ENCODE measurements at places on chromosomes 16 and 17.

DNA sequence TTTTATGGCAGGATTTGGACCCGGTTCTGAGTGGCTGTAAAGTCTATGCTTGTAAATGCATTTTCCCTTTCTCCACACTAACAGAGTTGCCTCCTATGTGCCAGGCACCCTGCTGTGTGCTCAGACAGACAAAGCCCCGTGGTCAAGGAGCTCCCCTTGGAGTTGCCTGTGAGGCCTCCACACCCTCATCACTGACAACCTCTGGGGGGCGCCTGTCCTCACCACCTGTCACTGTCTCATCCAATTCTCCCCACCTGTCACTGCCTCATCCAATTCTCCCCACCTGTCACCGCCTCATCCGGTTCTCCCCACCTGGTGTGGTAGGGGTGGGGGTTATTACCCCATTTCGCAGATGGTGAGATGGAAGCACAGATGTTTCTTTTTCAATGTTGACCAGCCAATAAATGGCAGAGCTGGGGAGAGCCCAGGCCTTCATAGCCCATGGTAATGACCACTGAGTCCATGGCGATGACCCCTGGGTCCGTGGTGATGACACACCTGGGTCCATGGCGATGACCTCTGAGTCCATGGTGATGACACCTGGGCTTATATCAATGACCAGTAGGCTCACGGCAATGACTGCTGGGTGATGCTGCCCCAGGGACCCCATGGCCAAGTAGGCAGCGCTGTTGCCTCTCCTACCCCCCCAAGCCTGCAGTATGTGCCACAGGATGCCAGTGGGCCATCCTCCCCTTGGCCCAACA, 150.1 kb downstream of the IRF8 start:
- DNase-seq, result no peak

GRCh38 chr17:79518585-79519523, 92.0 kb downstream of the RBFOX3 start:
- no peak for DNase-seq

- DNase-seq, result no peak
Observed at GRCh38 chr16:26765087-26765486, 301.6 kb upstream of the C16orf82 start.

DNA sequence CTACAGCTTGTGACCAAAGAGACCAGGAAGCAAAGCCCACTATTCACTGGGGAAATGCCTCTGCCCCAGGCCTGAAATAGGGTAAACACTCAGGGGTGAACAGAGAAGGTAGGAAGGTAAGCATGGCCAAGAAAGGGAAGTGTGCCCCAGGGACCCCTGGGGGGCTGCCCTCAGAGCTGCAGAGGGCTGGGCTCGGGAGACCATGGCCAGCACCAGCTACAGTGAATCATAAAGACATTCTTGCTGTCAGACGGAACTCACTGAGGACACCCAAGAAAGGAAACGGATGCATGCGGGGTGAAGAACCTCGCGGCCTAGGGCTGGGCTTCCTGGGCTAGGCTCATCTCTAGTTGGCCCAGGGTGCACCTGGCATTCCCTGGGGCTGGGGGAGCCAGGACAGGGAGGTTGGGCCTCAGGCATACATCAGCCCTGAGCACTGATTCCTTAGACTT, 9.6 kb downstream of the HIC1 start:
- DNase-seq, result no peak

DNA sequence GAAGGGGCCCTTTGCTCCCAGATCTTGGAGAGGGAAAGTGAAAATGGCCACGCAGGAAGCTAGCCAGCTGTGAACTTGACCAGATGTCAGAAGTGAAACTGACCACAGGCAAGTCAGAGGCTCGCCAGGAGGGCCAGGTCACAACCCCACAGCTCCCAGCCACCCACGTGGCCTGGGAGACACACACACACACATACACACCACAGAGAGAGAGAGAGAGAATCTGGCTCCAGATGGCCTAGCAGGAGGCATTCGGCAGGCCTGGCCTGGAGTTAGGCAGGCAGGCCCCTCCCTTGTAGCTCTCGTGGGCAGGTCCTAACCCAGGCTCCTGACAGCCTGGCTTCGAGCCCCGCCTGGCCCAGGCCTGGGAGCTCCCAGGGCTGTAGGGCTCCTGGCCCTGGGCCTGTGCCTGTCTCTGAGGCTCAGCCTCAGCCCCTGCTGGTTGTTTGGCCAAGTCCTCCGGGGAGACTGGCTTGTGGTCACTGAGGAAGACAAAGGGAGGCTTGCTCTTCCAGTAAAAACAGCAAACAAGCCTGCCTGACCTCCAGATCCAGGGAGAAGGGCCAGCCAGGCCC, 20.2 kb downstream of the NGFR start:
- DNase-seq, result peak; percentile 95

DNA sequence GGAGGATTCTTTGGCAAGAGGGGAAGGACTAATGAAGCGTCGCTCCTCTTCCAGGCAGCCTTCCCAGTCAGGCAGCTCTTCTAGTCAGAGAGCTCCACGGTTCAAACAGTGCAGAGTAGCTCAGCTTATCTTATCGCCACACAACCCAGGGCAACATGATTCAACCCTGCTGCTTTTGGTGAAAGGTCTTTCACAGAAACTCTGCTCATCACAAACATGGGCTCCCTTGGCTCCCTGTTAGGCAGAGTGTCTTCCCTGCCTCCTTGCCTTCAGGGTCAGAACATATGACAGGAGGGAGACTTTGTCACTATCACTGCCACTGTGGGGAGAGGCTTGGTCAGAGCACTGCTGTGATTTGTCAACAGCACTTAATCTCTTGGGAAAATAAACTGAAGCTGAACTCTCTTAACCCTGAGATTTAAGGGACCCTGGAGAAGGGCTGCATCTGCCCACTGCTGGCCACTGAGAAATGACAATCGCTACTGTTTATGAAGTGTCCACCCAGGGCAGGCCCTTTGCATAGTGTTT, 6.9 kb upstream of the SLC13A2 start:
- no peak for DNase-seq

- no peak for DNase-seq
Observed at GRCh38 chr16:28534542-28535373, 4.0 kb downstream of the NUPR1 start.

DNA sequence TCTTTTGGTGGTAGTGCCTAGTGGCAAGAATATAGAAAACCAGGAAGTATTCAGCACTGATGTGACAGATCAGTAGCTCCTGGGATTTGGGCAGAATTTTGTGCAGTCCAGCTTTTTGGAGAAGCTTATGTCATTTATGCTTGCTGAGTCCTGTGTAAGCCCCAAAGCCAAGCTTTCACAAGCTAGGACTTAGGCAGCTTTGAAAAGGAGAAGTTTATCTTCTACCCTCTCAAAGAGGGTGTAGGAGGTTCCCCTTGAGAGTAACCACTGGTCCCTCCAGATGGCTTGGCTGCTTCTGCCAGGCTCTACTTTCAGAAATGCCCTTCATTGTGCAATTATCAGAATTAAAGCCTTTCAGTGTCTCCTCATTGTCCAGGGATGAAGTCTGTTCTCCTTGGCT, 78.8 kb downstream of the CES1 start:
- DNase-seq, result no peak

GRCh38 chr17:12735517-12735916, 53.8 kb upstream of the ARHGAP44 start:
- no peak for DNase-seq

DNA sequence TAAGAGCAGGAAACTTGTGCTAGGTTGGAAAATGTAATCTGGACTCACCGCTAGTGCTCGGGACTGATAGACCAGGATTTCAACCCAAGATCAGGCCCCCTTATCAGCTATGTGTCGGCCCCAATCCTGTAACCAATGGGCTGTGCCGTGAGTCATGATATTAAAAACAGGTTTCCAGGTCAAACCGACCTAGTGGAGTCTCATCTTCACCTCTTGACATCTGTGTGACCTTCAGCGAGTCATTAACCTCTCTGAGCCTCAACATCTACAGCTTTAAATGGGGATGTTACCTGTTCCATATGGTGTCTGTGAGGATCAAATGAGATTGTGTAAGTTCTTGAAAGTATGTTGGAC, 512 bp downstream of the PMM2 start:
- no peak for DNase-seq

DNA sequence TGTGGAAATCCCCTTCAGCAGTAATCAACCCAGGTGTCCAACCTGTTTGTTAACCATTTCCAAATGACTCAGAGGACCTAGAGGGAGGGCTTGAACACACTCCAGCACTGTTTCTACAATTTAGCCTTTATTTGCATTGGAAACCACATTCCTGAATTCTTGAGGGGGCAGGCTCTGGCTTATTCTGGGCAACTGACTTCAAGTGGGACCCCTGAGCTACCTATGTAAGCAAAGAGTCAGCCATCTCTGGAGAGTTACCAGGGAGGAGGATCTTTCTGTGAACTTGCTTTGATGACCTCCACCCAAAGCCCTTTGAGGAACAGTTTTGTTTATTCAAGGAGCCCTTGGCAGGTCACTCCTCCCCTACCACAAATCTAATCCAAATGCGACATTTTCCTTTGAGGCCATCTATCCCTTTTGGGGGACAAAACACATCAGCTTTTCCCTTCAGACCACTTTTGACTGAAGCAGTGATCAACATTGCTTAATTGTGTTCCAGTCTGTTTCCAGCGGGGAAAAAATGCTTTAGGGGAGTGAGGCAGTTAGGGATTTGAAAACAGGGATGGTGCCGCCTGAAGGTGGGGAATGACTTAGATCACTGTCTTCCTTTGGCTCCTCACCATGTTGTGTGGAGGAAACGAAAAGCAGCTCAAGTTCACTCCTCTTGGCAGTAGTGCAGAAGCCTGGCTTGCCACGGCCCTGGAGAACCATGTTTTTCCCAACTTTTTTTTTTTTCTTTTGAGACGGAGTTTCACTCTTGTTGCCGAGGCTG, 46.2 kb downstream of the TUBD1 start:
- DNase-seq, result peak; percentile 61

- DNase-seq, result no peak
Observed at GRCh38 chr17:39132192-39132610, 19.2 kb downstream of the PLXDC1 start.

DNA sequence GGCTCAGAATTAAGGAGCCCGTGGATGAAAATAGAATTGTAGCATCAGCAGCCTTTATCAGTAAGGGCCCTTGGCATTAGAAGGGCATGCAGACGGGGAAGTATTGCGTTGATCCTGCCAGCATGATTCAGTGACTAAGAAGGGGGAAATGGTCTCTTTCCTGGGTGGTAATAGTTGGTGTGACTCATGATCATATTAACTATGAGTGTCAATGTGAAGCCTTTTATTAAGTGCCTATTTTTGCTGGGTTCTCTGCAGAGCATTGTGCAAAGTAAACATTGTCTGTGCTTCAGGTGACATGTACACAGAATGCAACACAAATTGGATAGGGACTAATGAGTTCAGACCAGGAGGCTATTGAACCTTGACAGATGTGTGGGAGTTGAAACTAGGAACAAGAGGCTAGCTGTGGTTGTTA, 24.5 kb downstream of the RCVRN start:
- no peak for DNase-seq

GRCh38 chr17:12349297-12349696, 316.4 kb upstream of the MYOCD start:
- no peak for DNase-seq

DNA sequence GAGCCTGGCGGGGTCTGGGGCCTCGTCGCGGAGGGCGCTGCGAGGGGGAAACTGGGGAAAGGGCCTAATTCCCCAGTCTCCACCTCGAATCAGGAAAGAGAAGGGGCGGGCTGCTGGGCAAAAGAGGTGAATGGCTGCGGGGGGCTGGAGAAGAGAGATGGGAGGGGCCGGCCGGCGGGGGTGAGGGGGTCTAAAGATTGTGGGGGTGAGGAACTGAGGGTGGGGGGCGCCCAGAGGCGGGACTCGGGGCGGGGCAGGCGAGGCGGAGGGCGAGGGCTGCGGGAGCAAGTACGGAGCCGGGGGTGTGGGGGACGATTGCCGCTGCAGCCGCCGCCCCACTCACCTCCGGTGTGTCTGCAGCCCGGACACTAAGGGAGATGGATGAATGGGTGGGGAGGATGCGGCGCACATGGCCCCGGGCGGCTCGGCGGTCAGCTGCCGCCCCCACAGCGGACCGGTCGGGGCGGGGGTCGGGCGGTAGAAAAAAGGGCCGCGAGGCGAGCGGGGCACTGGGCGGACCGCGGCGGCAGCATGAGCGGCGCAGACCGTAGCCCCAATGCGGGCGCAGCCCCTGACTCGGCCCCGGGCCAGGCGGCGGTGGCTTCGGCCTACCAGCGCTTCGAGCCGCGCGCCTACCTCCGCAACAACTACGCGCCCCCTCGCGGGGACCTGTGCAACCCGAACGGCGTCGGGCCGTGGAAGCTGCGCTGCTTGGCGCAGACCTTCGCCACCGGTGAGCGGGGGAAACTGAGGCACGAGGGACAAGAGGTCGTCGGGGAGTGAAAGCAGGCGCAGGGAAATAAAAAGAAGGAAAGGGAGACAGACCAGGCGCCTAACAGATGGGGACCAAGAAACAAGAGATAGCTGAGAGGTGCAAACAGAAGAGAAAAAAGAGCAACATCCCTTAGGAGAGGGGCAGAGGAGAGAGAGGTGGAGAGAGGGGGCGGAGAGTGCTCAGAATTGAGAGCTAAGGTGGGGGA, at the start of gene PNMT:
PNMT (plus strand) TSS at position 509 of the 980 bp plus-strand sequence; CDS start at position 532, 23 bp downstream.
- peak; percentile 93 for DNase-seq

DNA sequence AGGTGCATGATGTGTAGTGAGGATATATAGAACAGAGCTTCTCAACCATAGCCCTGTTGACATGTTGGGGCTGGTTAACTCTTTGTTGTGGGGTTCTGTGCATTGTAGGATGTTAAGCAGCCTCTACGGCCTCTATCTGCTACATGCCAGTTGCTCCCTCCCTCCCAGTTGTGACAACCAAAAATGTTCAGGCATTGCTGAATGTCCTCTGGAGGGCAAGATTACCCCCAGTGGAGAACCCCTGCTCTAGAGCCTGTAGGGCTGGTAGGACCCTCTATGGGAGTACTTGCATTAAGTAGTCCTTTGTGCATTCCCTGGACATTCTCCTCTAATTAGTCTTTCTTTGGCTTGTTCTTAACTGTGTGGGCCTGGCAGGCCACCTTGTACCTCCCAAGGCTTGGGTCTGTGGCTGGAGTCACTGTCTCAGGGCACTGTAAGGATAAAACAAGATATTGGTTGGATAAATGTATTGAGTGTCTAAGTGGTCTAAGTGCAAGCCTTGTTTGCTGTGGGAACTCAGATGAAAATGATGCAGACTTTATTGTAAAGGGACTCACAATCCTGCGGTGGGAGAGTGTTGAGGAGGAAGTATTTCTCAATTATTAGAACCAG, 19.8 kb upstream of the MYO1D start:
- DNase-seq, result no peak
